Left cardiac atrium (tissue), 4 donors: ENCODE measurements at places on chromosomes 2 and 18. TPM values are rescaled to one million over a fixed set of nuclear protein-coding genes. Genes with fewer than 3 reads are reported as not detected.

- DNase-seq: peak; percentile 73
Observed at GRCh38 chr2:235026649-235027557, 75.1 kb downstream of the SH3BP4 start.

DNA sequence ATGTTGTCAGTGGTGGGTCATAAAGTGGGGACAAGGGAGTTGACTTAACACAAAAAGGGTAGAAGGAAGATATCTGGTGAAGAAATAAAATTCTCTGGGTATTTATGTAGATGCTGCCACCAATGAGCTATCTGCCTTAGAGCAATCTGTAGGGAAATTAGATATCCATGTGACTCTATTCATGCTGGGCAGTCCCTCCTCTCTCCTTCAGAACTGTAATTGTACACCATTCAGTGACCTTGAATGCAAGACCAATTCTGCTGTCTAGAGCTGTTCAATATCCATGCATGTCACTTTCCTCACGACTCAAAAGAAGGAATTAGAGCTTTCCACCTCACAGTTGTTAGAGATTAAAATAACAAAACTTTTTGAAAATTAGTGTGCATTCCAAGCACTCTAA is 28.6 kb upstream of the TDRD15 start:
- DNase-seq: no peak

DNA sequence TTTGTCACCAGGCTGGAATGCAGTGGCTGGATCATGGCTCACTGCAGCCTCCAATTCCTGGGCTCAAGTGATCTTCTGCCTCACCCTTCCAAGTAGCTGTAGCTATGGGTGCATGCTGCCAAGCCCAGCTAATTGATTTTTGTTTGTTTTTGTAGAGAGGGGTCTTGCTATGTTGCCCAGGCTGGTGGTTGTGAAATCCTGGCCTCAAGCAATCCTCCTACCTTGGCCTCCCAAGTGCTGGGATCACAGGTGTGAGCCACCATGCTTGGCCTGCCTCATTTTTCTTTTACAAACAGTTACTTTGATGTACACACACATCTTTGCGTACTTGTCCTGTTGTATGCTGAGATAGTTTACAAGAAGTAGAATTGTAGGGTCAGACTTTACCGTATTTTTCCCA is 13.1 kb upstream of the ANKRD12 start:
- DNase-seq: no peak

PSMA8 gene
- total RNA-seq: not detected

- no peak for DNase-seq
Observed at GRCh38 chr2:8407332-8407731, 274.5 kb upstream of the ID2 start.

DNA sequence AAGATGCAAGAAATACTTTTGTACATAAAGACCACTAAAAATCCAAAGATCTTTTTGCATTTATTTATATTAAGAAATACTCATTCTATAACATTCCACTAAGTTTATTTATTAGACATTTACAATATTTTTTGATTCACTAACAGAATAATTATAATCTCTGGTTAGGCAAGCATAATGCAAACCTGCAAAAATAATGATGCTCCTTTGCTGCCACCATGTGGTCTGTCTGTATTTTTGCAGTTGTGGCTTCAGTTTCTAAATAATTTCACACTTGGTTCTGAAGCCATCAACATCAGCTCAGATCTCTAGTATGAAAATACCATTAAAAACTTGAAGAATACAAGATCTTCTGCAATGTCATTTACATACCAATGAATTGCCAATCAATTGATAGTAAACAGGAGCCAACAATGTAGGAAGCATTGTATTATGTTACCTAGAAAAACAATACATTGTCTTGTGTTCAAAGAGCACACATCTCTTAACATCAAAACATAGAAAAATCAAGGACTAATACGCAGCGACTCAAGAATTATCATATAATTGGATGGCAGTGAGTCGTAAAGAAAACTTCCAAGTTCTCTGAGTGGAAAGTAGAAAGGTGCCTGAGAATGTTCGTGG is 28.8 kb upstream of the WDR75 start:
- no peak for DNase-seq

DNA sequence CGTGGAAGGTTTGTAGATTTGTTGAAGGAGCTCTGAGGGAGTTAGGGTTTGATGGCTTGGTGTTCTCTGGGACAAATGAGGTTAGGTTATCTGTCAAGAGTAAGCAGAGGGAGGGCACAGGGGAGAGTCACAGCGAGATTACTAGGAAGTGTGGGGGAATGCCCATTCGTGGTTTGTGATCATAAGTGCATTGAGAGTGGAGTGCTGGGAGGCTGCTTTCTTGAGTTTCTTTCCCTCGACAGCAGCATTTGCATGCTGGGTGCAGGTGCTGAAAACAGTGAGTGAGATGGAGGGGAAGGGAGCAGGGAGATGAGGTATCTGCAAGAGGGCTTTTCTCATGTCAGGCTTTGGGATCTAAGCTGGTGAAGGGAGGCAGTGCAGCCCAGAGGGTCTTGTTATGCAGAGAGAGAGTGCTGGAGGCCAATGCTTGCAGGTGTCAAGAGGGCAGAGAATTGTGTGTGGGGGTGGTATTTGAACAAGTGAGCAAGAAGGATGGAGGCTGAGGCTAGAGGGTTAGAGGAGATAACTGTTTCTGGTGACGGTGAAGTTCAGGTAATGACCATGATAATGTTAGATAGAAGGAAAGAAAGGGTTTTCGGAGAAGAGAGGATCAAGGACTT is 8.8 kb downstream of the RALB start:
- no peak for DNase-seq
